ENCODE measurements at places on chromosomes 7 and 10.
A peak's percentile ranks its signal among the peaks of the same experiment; 100 is the strongest.

GRCh38 chr10:77131214-77131613 is 506.4 kb downstream of the KCNMA1 start:
- no peak for DNase-seq

GRCh38 chr7:27095050-27095896 is 527 bp downstream of the HOXA1 start:
- no peak for DNase-seq

DNA sequence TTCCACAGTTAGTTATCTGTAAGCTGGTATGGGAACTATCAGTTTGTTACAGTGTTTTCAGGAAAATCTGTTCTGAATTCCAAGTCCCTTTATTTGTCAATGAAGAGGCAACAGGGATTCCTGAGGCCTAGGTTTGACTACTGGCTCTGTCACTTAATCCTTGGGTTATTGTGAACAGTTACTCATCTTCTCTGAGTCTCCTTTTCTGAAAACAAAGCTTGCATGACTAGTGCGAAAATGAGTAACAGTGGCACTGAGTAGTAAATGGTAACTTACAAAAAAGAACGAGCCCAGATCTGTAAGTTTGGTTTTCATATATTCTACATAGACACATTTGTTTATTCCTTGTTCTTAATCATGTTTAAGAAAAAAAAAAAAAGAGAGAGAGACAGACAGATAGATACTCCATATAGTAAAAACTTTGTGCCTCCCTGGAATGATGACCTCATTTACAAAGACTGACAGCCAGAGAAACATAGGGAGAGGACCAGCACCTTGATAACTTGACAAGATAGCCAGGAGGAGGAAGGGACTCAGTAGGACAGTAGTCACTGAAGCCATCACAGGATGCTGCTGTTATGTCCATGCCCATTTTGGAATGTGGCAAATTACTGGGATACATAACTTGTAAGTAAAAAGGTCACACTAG is 1.9 kb downstream of the MRPS33 start:
- DNase-seq = no peak

DNA sequence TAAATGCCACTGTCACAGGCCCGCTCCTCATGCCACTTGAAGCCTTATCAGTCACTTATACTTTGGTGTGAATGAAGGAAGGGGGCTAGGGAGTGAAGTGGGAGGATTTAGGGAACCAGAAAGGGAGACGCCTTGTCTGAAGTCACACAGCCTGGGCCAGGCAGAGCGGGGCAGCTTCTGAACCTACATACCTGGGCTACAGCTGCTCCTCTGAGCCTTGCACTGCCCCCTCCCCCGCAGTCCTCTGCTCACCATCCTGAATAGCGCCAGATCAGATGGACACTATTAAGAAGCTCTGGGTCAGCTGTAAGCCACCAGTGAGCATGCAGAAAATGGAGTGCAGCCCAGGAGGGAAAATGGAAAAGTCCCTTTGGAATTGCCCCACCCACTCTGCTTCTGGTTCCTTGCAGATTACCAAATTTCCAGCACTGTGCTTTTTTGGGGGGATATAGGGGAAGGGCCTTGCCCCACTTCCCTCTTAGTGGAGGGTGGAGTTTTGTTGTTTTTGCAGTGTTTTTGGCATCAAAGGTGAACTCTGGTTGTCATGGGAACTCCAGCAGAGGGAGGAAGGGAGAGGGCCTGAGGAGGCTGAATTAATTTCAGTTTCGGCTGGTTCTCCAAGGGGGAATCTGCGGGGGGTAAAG is 35.0 kb upstream of the ADCYAP1R1 start:
- no peak for DNase-seq

DNA sequence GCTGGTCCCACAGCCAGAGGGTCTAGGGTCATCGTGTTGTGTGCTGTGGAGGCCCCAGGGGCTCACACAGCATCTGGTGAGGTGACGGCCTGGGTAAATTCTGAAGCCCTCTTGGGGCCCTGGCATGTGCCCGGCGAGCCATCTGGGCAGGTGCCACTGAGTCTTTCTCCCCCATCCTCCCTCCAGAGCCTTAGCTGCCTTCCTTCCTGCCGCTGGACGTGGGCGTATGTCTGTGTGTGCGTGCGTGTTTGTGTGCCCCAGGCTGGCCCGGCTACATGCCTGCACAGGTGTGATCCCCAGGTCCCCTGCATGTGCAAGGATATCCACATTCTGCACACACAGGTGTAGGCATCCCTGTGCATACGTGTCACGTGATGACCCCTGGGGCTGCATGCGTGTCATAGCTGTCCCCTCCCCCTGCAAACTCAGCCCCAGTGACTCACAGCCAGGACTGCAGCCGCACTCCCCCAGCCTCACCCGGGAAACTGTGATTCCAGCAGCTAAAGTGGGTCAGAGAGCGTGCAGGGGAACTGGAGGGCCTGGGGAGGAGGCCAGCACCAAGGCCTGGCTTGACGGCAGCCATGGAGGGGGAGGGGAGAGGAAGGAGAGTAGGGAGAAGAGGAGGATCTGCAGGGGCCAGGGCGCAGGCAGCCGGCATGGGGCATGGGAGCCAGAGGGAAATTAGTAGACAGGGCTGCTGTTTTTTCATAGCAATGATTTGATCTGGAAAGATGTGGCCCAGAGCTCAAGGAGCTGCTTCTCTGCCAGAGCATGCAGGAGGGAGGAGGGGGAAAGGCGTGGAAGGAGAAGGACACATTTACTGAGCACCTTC is 46.4 kb downstream of the ELFN1 start:
- no peak for DNase-seq

- DNase-seq = peak; percentile 40
Measured at GRCh38 chr7:13057462-13058200, 370.2 kb downstream of the ARL4A start.

- DNase-seq = no peak
Measured at GRCh38 chr7:137829337-137829992, 17.3 kb downstream of the DGKI start.

- no peak for DNase-seq
Measured at GRCh38 chr10:1579141-1579491, 158.2 kb downstream of the ADARB2 start.

All from inflammatory macrophage (primary cell).